ENCODE measurements at places on chromosomes 6 and 20. TPM values are rescaled to one million over a fixed set of nuclear protein-coding genes. Genes with fewer than 3 reads are reported as not detected.

DNA sequence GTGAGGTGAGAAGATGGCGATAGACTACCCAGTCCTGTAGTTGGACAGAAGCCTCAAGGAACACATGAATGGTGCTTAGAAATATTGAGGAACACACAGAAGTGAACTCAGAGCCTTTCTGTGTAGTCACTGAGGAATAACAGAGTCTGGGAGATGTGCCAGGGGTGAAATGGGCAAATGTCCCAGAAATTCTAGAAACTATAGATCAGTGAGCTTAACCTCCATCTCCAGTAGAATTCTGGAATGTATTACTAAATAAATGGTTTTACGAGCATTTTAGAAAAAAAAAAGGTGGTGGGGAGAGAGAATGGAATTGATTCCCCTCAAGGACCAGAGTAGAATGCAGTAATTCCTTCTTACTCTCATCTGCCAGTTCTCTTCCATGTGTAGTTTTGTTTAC, 380.0 kb downstream of the LMBRD1 start:
- no peak overlapping the region for H3K4me3 ChIP-seq
- H3K27me3 ChIP-seq: no peaks in the 10 kb centered on the region
- no peaks in the 10 kb centered on the region for H3K4me1 ChIP-seq
- no peak overlapping the region for H3K27ac ChIP-seq
- DNase-seq: no peak

DNA sequence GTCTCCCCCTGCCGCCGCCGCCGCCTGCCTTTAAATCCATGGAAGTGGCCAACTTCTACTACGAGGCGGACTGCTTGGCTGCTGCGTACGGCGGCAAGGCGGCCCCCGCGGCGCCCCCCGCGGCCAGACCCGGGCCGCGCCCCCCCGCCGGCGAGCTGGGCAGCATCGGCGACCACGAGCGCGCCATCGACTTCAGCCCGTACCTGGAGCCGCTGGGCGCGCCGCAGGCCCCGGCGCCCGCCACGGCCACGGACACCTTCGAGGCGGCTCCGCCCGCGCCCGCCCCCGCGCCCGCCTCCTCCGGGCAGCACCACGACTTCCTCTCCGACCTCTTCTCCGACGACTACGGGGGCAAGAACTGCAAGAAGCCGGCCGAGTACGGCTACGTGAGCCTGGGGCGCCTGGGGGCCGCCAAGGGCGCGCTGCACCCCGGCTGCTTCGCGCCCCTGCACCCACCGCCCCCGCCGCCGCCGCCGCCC, 474 bp downstream of the CEBPB start:
- no peaks in the 10 kb centered on the region for H3K36me3 ChIP-seq
- DNase-seq: peak; percentile 86
- H3K27me3 ChIP-seq: no peaks in the 10 kb centered on the region
- H3K27ac ChIP-seq: peak overlapping the region; percentile 96

DNA sequence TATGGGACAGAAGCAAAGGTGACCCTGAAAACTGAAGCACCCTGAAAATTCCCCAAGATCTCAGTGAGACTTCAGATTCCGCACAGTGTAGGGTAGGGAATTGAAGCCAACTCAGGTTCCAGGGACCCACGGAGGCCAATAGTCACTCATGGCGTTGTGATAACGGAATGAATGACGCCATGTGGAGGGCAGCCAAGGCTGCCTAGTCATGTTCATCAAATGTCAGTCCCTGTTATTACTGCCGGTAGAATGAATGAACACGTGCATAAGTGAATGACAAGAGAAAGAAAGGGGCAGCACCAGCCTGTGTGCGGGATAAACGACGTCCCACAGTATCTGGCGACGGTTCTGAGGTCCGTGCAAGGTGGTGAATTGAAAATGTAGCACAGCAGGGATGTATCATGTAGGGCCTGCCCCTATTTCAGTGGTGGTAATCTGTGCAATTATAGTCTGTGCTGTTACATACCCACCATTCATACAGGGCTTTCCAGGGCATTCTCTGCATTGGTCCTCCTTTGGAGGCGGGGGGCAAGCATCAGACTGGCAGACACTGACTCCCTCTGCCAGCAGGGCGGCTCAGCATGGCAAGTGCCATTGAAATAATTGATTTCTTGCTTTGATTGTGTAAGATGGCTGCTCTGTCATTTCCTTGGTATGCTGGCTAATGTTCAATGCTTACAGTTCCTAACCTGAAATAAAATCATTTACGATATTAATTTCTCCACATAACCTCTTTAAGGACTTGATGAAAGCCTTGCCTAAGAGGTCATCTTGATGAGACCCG, 386.9 kb downstream of the CDH4 start:
- DNase-seq: no peak
- H3K4me3 ChIP-seq: no peak overlapping the region
- H3K27me3 ChIP-seq: no peaks in the 10 kb centered on the region
- no peak overlapping the region for H3K27ac ChIP-seq
- H3K36me3 ChIP-seq: no peaks in the 10 kb centered on the region

The ASIP gene
- not detected for total RNA-seq

DNA sequence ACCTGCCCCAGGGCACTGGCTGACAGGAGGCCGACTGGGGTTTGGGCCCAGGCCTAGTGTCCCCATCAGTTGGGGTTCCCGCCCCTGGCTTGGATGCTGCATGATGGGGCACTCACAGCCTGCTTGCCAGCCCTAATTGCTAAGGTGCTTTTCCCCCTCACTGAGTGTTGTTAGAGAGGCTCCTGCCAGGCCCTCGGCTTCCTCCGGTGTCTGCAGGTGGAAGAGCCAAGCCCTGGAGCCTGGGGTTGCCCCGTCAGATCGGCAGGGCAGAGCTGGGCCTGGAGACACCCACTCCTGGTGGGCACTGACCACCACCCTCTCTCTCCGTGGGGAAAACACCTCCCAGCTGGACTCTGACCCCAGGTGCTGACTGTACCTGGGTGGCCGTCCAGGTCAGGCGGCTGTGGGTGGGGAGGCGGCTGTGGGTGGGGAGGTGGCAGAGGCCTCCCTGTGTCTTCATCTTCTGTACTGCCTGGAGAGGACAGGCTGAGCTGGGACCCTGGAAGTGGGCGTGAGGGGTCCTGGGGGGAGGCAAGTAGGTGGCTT, 6.0 kb upstream of the CABLES2 start:
- no peak overlapping the region for H3K4me3 ChIP-seq
- no peaks in the 10 kb centered on the region for H3K4me1 ChIP-seq
- no peaks in the 10 kb centered on the region for H3K36me3 ChIP-seq
- H3K27ac ChIP-seq: no peak overlapping the region
- DNase-seq: no peak
- H3K27me3 ChIP-seq: peaks cover 5% of the 10 kb centered on the region

The HAO1 gene
- total RNA-seq: not detected

DNA sequence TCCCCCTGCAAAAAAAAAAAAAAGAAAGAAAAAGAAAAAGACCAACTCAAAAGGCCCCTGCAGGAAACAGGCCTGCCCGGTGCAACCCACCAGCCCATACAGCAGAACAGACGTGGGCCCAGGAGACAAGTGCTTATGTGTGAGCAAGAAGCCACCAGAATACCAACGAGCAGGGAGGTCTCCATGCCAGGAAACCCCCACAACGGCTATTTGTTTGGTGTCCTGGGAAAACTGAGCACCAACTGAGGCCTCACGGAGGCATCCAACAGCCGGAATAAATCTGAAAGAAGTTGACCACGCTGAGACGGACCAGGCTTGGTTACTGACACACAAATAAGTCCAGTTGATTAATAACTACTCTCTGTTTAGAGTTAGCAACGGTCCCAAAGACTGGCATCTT, 29.7 kb downstream of the PTPRT start:
- no peak overlapping the region for H3K27ac ChIP-seq
- H3K36me3 ChIP-seq: no peaks in the 10 kb centered on the region
- no peak for DNase-seq
- H3K4me1 ChIP-seq: no peaks in the 10 kb centered on the region
- no peak overlapping the region for H3K4me3 ChIP-seq

The CHRNA4 gene
- total RNA-seq: not detected

Data from osteoblast (primary cell).